ENCODE measurements at places on chromosomes 5 and 9.

- DNase-seq, result no peak
Measured at GRCh38 chr5:83551821-83552220, 80.3 kb downstream of the VCAN start.

GRCh38 chr5:53481159-53481886 is 894 bp downstream of the FST start:
- DNase-seq, result no peak

- no peak for DNase-seq
Measured at GRCh38 chr9:109806506-109807115, 26.6 kb downstream of the PALM2AKAP2 start.

DNA sequence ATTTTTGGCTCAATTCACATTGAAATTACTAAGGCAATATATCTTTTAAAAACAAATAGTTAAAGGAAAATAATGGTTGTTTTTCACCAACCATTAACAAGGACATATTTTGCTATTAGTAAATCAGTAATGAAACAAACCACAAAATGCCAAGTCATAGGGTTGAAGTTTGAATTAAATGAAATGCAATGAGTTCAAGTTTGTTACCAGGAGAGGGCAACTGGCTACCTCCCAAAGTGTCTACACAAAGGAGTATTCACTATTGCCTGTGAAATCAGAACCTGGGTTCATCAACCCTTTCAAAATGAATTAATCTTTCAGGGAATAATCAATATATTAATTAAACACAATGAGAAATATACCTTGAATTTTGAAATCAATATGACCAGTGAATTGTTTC is 138.4 kb upstream of the DMRTA1 start:
- no peak for DNase-seq

- no peak for DNase-seq
Measured at GRCh38 chr9:87271696-87272477, 225.8 kb upstream of the DAPK1 start.

DNA sequence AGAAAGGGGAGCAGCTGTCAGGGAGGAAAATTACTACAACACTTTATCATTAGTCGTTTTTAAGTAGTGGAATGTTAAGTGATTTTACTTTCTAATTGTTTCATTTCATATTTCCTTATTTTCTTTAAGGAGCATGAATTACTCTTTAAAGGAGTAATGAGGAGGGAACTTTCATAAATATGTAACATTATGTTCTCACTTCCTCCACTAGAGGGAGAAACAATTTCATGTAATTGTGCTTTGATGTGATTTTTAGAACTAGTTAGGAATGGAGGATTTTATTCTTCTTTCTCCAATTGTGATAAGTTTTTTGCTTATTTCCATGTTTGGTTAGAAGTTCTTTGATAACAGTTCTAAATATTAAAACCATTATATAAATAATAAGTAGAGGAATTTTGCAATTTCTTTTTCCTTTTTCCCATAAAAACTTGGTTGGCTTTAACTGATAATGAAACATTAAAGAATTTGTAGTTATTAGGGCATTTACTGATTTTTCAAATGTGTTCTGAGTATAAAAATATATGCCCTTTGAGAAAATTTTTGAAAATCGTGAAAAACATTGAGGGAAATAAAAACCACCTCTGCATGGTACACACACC is 25.6 kb downstream of the CEP78 start:
- no peak for DNase-seq

GRCh38 chr5:143402553-143403333 is 743 bp downstream of the NR3C1 start:
- peak; percentile 36 for DNase-seq

DNA sequence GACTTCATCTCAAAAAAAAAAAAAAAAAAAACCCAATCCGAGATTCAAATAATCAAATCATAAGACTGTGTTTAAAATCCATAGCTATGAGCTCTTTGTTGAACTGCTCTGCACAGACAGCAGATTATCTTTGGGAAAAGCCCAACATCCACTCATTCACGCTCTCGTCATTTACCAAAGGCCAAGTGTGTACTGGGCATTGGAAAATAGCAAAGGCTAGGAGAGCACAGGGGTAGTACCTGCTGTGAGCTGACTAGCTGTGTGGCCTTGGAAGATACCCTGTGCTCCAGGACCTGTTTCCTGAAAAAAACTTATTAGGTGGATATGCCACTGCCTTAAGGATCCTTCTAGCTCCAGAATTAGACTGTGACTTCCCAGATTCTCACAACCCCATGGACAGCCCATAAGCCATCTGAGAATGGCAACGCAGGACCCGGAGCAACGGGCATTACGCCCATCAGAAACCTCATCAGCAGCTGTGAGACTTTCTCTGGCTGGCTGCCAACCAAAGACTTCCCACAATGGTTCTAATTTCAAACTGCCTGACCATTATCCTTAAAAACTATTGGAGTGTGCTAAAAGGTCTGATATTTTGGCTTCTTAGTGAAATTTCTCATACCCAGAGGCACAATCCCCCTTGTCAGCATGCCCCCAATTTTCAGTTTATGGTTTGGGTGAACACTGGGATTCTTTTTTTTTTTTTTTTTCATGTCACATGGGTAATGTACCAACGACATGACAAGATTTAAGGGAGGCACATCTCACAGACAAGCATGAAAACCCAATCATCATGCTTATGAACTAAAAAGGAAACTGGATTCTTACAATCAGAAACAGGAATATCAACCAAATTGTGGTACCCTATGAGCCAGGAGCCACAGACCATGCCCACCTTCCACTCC is 16.8 kb downstream of the SERINC5 start:
- no peak for DNase-seq

DNA sequence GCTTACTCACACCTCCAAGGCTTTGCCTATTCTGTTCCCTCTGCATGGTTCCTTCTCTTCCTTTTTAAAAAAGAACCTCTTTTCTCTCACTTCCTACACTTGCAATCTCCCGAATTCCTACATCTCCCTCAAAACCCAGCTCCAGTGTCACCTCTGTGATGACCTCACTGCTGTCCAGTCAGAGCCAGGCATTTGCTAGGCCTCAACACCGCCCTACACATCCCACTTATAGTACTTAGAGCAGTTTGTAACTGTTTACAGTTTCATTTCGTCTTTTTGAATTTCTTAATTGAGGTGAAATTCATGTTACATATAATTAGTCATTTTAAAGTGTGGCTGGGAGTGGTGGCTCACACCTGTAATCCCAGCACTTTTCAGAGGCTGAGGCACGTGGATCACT is 30.8 kb downstream of the CD14 start:
- DNase-seq, result no peak

- DNase-seq, result no peak
Measured at GRCh38 chr5:8314965-8315364, 446.0 kb downstream of the MTRR start.

DNA sequence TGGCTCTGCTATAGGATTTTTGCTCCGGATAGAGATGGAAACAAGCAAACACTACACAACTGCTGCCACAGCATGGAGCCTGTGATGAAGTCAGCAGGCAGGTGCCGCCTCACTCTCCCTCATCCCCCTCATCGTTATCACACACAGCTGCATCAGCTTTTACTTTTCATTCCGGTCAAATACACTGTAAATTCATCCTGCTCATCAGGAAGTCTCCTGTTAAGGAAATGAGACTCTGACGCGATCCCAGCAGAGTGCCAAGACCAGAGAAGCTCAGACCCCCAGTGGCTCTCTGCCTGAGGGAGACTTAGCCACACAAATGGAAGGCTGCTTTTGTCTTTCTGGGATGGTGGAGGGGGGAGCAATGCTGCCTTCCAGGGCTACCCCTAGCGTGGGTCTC is 270.2 kb downstream of the ELAVL2 start:
- DNase-seq, result no peak

- no peak for DNase-seq
Measured at GRCh38 chr9:6605202-6605601, 40.3 kb downstream of the GLDC start.

- DNase-seq, result no peak
Measured at GRCh38 chr9:91066856-91067255, 265.2 kb downstream of the SYK start.

- DNase-seq, result no peak
Measured at GRCh38 chr9:34385561-34386230, 9.0 kb upstream of the MYORG start.

GRCh38 chr5:53542926-53543325 is 17.5 kb upstream of the NDUFS4 start:
- no peak for DNase-seq

GRCh38 chr9:133948561-133949485 is 43.3 kb downstream of the VAV2 start:
- DNase-seq, result no peak

- DNase-seq, result no peak
Measured at GRCh38 chr9:71504636-71505035, 263.7 kb downstream of the CEMIP2 start.

GRCh38 chr5:128736553-128736952 is 198.5 kb upstream of the FBN2 start:
- DNase-seq, result no peak

DNA sequence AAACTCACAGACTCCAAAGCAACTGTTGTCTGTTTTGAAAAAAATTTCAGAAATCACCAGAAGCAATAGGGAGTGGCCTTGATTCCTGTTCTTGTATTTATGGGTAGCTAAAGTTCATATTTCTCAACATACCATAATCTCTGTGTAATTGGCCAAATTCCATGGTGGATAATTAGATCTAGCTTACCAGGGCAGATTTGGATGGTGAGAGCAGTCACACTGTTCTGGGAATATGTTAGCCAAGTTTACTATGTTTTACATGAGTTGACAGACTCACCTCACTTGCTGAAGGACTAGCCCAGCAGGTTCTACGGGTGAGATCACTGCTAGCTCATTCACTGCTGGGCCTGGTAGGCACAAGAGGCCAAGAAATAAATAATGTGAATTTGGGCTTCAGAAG is 32.7 kb upstream of the CDKN2B start:
- DNase-seq, result no peak

GRCh38 chr9:125829743-125830142 is 82.6 kb downstream of the PBX3 start:
- DNase-seq, result peak; percentile 48

GRCh38 chr9:3852545-3852944 is 326.7 kb upstream of the RFX3 start:
- DNase-seq, result no peak

GRCh38 chr5:55278778-55279177 is 28.7 kb downstream of the DHX29 start:
- no peak for DNase-seq

DNA sequence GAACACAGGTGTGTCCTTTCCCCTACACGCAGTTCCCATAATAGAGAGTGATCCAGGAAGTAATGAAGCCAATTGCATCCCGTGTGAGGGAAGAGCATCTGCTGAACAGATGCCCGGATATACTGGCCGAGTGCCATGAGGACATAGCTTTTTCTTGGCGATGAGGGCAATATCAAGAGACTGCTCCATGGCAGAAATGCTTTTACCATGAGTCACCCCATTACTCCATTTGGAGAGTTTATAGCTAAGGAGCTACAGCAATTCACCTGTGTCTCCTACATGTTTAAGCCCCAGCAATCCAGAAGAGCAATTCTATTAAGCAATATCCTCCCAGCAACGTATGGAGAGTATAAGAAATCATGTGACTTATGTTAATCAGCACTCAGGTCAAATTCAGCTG is 222.0 kb upstream of the KLF4 start:
- no peak for DNase-seq

- no peak for DNase-seq
Measured at GRCh38 chr9:127896395-127897192, 2.8 kb downstream of the ST6GALNAC6 start.

DNA sequence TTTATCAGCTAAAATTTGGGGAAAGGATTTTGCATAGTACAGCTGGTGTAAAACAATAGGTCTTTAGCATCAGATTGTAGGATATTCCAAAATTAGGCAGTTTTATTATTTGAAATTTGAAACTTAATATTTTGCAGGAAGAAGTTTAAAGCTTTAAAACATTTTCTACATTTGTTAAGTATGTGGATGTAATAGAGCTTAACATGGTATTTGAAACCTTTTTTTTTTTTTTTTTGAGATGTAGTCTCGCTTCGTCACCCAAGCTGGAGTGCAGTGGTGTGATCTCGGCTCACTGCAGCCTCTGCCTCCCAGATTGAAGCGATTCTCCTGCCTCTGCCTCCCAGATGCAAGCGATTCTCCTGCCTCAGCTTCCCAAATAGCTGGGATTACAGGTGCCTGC is 2.9 kb downstream of the DENND4C start:
- no peak for DNase-seq

DNA sequence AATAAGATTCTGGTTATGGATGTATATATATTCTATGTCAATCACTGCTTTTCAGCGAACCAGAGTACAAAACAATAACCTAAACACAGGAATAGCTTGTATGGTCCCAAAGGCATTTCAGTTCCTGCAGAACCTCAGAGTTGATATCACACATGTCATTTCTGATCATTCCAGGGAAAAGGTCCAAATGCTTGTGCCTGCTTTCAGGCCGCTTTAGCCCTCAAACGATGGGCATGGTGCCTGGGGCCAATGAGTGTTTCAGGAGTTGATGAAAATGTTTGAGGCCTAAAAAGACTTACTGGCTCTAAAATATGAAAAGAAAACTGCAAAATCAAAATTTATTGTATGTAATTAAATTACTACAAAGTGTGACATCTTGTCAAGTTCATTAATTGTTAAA is 22.8 kb downstream of the ANGPTL2 start:
- DNase-seq, result no peak

DNA sequence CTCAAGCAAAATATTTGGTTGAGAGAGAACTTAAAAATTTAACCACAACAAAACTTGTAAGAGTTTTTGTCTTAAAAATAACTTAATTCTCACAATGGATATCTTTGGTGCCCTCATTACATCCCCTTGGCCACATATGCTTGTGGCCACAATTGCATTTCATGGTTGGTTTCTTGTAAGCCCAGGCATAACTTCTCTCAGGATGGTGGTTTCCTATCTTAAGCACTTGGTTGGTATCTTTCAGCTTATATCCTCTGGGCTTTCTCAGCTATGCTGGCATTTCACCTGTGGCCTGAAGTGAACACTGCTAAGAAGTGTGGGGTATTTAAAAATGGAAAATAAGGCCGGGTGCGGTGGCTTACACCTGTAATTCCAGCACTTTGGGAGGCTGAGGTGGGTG is 212.4 kb upstream of the MEF2C start:
- no peak for DNase-seq

- DNase-seq, result no peak
Measured at GRCh38 chr5:145941448-145942130, 5.2 kb downstream of the SH3RF2 start.

- DNase-seq, result peak; percentile 73
Measured at GRCh38 chr9:127698985-127699670, 7.7 kb upstream of the CFAP157 start.

DNA sequence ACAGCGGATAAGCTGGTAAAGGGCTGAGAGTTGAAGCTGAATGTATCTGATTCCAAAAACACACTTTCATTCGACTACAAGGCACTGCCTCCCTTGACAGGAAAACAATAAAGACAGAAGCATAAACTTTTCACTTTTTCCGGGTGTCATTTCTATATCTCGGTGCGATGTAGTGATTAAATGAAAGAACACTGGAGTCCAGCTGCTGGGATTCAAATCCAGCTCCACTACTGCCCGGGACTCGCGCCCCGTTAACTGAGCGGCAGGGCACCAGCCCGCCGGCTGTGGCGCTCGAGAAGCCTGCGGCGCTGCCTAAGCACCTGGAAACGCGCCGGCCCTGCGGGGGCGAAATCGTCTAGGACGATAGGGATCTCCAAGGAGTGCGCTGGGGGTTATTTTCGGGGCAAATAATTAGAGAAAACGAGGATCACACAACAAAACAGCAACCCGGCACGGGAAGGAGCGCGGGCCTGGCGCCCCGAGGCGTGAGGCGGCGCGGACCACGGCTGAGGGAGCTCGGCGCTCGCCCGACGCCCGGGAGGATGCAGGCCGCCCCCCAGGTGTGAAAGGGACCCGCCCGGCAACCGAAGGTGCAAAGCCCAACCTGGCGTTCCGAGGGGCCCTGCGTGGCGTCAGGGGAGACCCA is 837 bp downstream of the UIMC1 start:
- peak; percentile 54 for DNase-seq

- DNase-seq, result no peak
Measured at GRCh38 chr5:42677156-42677842, 79.3 kb upstream of the CCDC152 start.
